Stimulated activated CD8-positive, alpha-beta memory T cell treated with anti-CD3 and anti-CD28 coated beads, Interleukin-15, amount 100 ng/mL, for 4 hours (primary cell): ENCODE measurements at places on chromosomes 3 and 15.

DNA sequence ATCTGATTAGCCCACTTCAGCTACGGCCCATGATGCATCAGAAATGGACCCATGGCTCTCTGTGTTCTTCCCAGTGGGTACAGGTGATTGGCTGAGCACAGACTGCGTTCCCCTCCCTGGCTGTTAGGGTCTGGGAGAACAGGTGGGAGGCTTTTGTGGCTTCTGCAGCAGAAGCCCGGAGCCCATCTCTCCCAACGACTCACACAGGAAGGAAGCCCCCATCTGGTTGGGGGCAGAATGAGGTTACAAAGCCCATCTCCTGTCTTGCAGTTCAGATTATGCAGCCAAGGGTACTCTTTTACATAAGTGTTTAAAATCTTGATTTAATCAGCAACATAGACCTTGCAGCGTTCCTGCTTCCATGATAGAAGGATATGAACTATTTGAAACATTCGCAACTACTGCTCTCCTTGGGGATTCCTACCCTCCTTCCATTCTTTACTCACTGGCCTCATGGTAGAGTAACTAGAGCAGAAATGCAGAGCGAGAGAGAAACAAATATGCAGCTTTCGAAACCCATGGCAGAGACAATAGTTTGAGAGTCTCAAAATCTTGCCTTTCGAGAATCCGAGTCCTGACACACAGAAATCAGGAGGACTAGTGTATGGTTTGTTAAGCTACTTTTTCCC, 291.3 kb downstream of the TLE3 start:
- DNase-seq = no peak

DNA sequence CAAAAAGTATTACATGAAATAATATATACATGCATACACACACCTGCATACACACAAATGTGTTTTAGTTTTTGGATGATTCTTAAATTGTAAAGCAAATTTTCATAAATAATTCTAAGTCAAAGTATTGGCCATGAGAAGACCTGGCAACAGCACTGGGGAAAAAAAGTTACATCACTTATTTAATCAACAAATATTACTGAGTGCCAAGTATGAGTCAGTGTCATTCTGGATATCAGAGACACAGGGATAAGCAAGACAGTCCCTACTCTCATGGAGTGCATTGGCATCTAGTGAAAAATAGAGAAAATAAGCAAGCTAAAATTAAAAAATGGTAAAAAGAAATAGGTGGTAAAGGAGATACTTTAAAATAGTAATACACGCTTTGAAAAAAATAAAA, 29.4 kb upstream of the GUCA1C start:
- no peak for DNase-seq

DNA sequence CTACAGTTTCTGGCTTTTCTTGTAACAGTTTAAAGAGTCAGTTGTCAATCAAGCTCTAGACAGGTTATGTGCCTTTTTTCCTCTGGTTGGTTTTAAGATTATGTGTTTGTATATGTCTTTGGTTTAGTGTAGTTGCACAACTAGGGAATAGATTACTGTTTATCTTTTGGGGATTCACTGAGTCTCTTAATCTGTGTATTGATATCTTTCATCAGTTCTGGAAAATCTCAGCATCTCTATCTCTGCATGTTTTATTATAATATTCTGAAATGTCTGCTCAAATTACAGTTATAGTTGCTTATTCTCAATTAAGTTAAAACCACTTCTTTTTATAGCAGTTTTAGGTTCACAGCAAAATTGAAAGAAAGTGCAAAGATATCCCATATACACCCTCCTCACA, 14.3 kb downstream of the DUT start:
- no peak for DNase-seq

DNA sequence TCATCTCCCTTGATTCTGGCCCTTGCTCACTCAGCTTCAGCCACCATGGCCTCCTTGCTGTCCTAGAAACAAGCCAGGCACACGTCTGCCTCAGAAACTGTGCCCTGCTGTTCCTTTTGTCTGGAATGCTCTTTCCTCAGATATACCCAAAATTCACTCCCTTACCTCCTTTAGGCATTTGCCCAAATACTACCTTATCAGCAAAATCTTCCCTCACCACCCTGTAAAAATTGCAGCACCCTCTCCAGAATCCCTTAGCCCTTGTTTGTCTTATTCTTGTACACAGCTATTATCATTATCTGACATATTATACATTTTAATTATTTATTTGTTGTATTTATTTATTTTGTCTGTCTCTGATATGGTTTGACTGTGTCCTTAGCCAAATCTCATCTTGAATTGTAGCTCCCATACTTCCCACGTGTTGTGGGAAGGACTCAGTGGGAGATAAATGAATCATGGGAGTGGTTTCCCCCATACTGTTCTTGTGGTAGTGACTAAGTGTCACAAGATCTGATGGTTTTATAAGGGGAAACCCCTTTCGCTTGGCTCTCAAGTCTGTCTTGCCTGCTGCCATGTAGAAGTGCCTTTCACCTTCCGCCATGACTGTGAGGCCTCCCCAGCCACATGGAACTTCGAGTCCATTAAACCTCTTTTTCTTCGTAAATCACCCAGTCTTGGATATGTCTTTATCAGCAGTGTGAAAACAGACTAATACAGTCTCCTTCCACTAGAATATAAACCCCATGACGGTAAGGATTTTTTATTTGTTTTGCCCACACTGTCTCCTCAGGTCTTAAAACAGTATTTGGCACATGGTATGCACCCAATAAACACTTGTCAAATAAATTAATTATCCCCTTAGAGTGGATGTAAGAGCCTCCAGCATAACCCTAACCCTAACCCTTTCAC, 60.0 kb upstream of the STT3B start:
- DNase-seq = no peak

GRCh38 chr3:13296662-13297061, 123.5 kb downstream of the NUP210 start:
- no peak for DNase-seq

GRCh38 chr3:192905980-192906678, 11.5 kb downstream of the MB21D2 start:
- no peak for DNase-seq

DNA sequence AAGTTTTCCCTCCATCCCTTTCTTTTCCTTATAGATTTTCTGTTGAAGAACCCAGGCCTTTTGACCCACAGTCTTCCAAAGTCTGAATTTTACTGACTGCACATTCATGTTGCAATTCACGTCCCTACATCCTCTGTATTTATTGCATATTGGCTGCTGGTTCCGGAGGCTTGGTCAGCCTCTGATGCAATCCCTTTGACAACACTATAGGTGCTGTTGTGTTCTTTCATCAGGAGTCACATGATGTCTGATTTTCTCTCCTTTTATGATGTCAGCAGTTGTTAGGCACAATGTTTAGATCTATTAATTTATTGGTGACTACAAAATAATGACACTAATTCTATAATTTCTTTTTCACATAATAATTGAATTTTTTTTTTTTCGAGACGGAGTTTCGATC, 8.7 kb downstream of the CYP1A1 start:
- no peak for DNase-seq
